Activated CD8-positive, alpha-beta memory T cell treated with anti-CD3 and anti-CD28 coated beads for 1 hour (primary cell): ENCODE measurements at places on chromosomes 5 and 9.

DNA sequence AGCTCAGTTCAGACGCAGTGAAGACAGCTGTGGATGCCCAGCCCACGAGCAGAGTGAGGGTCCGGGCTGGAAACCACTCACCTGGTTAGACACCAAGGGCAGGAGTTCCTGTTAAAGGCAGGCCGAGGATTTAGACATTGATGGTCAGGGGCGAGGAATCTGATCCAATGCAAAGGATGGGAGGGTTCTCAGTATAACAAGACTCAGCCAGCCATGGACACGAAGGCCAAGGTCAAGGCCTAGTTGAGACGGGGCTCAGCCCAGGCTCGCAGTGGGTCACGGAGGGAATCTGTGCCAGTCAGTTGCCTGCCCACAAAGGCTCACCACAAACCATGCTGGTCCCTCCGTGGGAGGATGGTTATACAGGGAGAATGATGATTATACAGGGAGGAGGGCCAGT is 63.3 kb upstream of the FCN1 start:
- DNase-seq, result no peak

DNA sequence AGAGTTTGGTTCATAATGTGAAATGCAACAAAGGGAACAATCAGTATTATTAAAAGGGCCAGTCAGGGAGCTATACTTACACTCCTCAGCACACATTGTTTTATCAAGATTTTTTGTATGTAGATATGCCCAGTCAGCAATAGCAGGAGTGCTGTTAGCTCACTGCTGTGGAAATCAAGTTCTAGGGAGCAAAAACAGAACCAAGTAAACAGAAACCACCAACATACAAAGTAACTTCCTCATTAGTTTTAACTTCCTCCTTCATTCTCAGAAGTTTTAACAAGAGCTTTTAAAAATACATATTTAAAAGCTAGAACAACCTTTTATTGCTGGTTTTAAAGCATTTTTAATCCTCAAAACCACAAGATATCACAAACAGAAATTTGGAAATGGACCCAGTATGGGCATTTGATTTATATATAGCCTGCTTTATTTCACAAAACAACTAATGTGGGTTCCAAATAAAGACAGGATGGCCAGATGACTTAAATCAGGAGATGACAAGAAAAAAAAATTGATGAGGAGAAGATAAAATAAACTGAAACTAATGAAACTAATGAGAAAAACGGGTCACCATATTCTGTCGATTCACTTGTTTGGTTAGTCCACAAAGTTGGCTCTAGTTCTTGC is 178.5 kb downstream of the ADAMTS12 start:
- DNase-seq, result no peak

DNA sequence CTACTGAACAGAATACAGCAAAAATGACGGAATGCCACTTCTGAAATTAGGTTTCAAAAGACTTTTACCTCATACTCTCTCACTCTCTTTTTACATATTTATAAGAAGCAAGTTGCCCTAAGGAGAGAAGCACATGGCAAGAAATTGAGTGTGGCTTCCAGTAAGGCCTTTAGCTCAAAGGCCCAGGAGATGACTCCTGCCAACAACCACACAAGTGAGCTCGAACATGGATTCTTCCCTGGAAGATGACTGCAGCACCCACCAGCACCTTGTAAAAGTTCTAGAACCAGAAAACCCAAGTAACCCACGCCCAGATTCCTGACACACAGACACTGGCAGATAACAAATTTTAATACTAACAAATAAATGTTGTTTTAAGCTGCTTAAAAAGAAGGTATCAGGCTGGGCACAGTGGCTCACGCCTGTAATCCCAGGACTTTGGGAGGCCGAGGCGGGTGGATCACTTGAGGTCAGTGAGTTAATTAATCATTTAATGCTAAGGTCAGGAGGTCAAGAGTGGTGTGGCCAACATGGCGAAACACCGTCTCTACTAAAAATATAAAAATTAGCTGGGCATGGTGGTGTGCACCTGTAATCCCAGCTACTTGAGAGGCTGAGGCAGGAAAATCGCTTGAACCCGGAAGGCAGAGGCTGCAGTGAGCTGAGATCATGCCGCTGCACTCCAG is 17.0 kb downstream of the PTBP3 start:
- DNase-seq, result no peak

DNA sequence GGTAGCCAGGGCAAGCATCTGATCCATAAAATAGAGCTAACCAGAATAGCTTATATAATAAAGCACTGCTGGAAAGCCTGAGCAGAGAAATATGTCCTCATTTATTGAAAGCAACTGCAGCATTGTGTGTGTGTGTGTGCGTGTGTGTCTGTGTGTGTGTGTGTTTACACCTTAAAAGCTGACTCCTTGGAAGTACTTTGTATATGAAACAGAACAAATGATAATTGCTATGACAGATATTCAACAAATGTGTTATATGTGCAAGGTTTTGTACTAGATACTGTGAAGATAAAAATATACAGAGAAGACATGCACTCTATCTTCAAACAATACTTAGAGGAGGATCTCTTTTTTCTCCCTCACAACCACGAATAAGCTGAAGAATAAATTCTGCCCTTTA is 22.0 kb upstream of the IFNE start:
- DNase-seq, result no peak

- DNase-seq, result no peak
Observed at GRCh38 chr5:91103353-91104061, 279.6 kb downstream of the ARRDC3 start.

DNA sequence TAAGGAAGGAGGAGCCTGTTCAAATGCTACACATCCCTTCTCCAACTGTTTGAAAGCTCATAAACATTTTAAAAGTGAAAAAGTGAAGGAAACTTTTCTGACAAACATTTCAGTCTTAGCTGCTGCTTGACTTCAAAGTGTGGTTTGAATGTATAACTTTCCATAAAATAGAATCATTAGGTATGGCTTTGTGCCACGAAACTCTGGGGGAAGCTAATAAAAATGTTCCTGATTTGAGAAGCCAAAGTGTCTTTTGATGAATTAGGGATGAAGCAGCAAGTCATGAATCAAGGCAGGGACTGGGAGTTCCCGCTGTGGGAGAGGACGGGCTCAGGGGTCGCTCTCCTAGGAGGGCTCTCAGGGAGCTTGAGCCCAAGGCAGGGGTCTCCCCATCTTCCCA is 15.3 kb downstream of the MVB12B start:
- no peak for DNase-seq

- DNase-seq, result no peak
Observed at GRCh38 chr5:179505636-179506261, 44.6 kb upstream of the RUFY1 start.
